ENCODE measurements at places on chromosomes 2 and 18.

DNA sequence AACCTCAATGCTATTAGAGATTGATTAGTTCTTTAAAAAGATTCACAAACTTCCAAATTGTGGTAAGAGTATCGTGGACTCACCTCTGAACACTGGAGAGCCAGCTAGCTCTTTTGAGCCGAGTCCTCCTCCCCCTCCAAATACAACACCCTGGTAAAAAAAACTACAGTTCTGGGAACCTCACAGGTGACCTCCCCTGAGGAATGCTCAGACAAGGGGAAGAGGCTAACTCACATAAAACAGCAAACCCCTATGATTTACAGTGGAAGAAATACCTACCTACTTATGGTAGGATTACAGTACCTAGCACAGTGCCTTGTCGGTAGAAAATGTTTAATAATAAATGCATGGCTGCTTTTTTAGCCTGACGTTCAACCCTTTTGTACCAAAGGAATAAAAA, 8.4 kb downstream of the ZNF24 start:
- DNase-seq: no peak

DNA sequence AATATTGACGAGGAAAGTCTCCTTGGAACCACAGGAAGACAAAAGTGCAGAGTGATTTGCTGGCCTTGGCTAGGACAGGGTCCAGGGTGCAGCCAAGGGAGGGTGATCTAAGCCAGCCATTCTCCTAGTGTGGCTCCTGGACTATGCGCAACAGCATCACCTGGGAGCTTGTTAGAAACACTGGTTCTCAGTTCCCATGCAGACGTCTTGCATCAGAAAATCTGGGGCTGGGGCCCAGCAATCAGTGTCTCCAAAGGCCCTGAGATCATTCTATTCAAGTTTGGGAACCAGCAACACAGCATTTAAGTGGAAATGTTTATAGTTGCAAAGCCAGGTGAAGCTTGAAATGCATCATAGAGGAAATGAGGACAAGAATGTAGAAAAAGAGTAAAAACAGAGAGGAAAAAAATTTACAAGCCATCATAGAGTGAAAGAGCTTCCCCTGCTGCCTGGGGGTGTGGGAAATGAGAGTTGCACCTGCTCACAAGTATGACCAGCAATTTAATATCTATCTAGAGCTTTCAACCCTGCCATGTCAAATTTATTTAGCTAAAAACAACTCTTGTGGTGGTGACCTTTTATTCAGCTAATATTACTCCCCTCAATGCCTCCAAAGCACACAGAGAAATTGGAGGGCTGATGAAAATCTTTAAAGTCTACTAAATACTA, 54.4 kb upstream of the SEC11C start:
- DNase-seq: no peak

GRCh38 chr2:172351586-172351985, 75.8 kb upstream of the ITGA6 start:
- DNase-seq: no peak

- no peak for DNase-seq
These were observed 815.3 kb downstream of the RNF144A start for GRCh38 chr2:7732497-7732896.

GRCh38 chr2:66382091-66382490, 52.8 kb upstream of the MEIS1 start:
- DNase-seq: no peak

DNA sequence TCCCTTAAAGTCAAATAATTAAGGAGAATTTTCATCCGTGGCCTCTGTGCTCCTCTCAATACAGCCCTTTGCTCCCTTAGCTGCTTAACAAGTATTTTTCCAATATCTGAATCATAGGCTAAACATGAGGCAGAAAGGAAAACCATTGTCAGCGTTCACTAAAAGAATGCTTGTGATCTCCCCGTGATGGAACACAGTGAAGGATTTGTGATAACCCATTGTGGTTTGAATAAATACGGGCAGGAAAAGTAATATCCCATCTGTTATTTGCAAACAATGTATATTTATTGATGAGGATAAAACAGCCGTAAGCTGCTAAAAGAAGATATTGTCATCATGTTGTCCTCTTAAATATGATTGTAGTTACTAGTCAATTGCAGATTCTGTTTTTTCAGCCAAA, 258.1 kb downstream of the NAPG start:
- DNase-seq: no peak

DNA sequence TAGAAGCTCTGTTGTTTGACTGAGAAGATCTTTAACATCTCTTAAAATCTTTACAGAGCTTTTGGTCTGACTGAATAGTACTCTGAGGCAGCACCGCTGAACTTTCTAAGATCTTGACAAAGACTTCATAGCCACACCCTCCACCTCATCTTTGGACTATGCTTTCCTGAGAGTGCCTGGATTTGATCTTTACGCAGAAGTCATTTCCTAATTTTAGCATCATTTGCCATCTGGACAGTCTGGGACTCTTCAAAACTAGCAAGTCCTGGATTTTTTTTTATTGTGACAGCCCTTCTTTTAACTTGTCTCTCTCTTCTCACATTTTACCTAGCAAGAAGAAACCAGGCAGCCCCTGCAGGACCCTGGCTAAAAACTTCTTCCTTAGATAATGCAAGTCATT, 188.8 kb downstream of the CTIF start:
- DNase-seq: no peak

- no peak for DNase-seq
These were observed 348.1 kb downstream of the CLIP4 start for GRCh38 chr2:29463181-29463900.

- DNase-seq: no peak
These were observed 9.9 kb upstream of the WNT6 start for GRCh38 chr2:218849721-218850120.

DNA sequence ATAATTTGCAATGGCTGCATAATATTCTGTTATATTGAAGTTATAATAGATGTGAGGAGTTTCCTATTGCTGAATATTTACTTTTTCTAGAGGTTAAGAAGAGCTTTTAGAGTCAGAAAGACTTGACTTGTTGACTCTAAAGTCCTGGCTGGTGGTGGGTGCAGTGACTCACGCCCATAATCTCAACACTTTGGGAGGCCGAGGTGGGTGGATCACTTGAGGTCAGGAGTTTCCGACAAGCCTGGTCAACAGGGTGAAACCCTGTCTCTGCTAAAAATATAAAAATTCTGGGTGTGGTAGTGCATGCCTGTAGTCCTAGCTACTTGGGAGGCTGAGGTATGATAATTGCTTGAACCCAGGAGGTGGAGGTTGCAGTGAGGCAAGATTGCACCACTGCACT, 33.9 kb upstream of the ATIC start:
- DNase-seq: no peak

DNA sequence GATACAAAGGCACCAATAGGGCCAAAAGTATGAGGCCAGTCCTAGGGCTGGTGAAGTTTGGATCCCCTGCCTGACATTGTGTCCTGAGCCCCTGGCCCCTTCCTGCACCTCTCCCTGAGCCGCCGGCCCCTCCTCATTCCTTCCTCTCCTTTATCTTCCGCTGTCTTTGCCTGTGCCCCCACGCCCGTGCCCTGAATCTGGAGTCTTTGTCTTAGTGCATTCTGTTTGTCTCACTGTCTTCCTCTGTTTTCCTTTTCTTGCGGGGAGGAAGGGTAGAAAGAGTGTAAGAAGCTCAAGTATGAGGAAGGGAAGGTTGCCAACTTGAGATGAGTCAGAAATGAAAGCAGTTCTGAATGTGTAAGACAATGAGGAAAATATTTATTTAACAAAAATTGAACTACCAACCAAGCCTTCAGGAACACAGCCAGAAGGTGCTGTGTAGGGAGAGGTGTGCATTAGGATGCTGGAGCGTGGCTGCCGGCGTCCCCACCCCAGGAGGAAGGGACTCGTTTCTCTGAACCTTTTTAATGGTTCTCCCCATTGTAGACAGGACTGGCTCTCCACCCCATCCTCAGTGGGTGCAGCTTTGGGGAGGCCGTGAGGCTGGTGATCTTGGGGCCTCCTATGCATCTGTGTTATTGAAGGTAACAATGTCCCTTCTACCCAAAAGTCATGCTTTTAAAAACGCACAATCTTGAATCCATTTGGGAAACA, 133.1 kb downstream of the NEDD4L start:
- DNase-seq: no peak

- peak; percentile 86 for DNase-seq
These were observed 63.0 kb upstream of the MSH2 start for GRCh38 chr2:47339745-47340541.

- no peak for DNase-seq
These were observed 91.5 kb upstream of the ZSWIM2 start for GRCh38 chr2:186940463-186940862.

GRCh38 chr2:127006962-127007361, 100.0 kb downstream of the BIN1 start:
- no peak for DNase-seq

- DNase-seq: no peak
These were observed 246.4 kb downstream of the VAPA start for GRCh38 chr18:10160251-10160650.

DNA sequence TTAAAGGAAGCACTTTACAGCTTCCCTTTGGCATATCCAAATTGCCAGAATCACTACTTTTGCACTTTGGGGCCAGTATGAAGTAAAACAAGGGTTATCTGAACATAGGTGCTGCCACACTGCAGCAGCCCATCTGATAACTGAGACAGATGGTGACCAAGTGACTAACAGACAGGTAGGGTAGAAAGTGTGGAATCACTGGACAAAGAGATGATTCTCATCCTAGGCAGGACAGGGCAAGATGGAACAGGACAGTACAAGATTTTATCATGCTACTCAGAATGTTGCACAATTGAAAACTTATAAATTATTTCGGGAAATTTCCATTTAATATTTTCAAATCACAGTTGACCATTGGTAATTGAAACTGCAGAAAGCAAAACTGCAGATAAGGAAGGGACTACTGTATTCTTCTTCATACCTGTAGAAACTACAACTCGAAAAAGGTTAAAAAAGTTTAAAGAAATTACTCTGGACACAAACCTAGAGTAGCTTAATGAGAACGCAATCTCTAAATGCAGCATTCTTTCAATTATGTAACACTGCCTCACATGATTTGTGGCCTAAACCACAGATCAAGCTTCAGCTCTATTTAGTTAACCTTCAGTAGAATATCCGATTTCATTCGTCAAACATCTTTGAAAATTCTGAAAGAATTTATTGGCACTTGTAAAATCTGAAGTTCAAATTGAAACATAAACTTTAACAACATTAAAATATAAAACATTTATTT, 31.4 kb downstream of the HEATR5B start:
- no peak for DNase-seq

- DNase-seq: no peak
These were observed 34.8 kb upstream of the LINC00305 start for GRCh38 chr18:64183665-64184064.

DNA sequence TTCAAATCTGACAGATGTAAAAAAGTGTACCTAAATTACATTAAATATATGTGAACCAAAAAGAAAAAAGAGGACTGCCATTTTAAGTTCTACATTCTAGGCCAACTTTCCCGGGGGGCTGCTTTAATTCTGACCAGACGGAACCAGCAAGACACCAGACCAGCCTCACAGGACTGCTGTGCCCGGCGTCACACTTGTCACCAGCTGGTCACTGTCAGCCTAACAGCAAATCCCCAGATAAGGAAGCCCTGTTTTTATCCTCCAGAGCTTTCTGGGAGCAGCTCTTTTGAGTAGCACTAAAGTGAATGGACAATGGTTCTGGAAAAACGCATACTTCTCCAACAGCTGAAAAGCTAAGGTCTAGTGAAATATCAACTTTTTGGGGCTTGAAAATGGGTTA, 35.6 kb downstream of the CYB5A start:
- no peak for DNase-seq

- DNase-seq: no peak
These were observed 816.2 kb downstream of the TDRD15 start for GRCh38 chr2:21939967-21940366.

DNA sequence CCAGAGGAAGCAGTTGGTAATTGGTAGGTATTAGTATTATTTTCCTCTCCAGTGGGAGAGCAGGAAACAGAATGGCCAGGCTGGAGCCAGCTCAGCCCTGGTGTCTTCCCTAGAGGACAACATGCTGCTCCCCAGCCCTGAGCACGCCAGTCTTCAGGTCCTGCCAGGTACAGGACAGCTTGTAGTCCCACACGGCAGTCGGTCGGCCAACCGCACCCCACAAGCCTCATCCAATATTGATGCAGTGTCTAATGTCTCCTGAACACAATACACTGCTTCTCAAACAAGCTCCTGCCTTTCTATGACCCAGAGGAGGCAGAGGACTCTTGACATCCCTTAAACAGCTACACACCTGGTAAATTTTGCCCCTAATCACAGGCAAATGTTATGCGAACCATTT, 71.0 kb upstream of the PPP1CB start:
- no peak for DNase-seq

GRCh38 chr2:121046335-121046734, 238.7 kb downstream of the TFCP2L1 start:
- no peak for DNase-seq

- no peak for DNase-seq
These were observed 33.6 kb upstream of the RND3 start for GRCh38 chr2:150520887-150521664.

GRCh38 chr2:217940261-217941220, 62.3 kb downstream of the TNS1 start:
- DNase-seq: no peak

DNA sequence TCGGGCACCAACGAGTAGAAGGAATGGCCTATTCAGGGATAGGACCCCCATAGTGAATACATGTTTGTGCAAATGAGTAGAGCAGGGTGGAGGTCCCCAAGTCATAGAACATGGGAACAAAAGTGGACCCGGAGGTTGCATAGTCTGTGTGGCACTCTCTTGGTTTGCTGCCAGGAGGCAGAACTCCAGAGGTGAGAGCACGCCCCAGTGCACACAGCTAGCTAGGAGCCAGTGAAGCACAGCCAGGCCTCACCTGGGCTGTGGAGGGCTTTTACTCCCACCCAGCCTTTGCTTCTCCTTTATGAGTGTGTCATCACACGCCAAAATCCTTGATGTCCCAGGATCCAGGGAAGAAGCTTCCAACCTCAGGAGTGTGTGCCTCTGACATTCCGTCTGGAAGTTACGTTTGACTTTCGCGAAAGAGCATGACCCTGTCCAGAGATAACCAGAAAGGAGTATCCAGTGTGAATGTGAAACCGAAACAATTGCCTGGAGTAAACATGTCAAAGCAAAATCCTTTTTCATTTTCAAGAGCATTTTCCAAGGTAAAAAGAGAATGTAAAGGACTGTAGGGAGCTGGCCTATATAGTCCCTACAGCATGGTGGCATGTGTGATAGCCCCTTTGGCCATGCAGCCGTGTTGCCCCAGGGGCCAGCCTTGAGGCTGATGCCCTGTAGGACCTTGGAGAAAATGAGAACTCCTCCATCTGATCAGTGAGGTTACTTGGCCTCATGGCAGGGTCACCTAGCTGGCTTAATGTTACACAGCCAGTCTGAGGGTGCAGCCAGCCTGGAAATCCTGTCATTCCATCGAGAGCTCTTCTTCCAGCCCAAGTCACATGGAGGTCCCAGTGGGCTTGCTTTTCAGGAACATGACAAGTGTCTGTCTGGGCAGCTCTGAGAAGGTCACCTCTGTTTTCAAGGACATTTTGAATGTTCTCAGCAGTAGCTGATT, 8.8 kb downstream of the TRIB2 start:
- DNase-seq: no peak

DNA sequence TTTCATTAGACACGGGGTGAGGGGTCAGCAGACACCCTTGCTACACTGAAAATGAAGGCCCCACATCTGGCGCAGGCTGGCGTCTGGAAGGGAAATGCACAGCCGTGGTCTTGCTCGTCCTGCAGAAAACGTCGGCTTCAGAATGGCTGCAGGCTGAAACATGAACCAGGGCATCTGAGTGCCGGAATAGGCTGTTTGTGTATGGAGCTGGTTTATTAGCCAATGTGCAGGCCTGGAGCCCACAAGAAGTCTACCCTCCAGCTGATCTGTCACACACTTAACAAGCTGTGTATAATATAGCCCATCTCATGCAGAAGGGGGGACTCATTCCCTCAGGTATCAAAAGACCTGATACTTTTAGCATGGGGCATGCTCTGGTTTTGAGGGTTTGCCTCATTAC, 153.4 kb upstream of the SOX11 start:
- no peak for DNase-seq
